ENCODE measurements at places on chromosomes 1 and 21.

DNA sequence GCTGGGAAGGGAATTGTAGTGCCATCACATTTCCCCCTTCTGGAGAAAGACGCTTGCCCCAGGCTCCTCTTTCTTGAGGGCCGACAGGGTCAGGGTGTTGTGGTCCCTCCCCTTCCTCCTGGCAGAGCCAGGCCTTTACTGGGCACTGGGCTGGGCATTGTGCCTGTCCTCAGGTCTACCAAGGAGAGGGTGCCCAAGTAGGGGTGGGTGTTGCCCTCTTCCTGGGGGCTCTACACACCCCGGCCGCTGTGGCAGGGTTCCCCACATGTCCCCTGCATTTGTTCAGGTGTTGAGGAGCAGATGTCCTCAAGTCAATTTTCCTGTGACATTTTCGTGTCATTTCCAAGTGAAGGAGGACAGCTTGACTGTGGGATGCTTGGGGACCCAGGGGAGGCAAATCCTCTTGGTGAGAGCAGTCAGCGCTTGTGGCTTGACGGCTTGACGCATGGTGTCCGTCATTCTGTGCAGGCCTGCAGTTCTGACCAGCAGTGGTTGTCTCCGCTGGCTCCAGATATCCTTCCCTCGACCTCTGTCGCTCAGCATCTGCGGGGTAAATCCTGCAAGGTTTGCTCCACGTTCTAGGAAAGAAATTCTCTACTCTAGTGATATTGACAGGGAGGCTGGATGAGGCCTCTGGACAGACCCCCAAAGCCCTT is 181.9 kb upstream of the VAMP3 start:
- DNase-seq = no peak

DNA sequence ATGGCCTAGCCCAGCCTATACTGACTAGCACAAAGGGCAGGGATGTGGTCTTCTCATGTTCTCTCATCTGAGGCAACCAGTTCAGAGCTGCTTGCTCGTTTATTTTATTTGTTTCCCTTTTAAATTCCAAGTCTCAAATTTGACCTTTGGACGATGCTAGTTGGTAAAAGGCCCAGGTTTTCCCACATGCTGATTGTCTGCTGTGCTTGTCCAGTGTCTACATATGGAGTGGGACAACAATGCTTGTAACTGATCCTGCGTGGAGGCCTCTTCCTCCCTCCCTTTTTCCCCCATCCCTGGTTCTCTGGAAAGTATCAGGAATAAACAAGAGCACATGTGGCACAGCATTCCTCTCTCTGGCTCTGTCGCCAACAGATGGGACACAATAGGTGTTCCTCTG is 34.0 kb upstream of the BEND5 start:
- DNase-seq = no peak

DNA sequence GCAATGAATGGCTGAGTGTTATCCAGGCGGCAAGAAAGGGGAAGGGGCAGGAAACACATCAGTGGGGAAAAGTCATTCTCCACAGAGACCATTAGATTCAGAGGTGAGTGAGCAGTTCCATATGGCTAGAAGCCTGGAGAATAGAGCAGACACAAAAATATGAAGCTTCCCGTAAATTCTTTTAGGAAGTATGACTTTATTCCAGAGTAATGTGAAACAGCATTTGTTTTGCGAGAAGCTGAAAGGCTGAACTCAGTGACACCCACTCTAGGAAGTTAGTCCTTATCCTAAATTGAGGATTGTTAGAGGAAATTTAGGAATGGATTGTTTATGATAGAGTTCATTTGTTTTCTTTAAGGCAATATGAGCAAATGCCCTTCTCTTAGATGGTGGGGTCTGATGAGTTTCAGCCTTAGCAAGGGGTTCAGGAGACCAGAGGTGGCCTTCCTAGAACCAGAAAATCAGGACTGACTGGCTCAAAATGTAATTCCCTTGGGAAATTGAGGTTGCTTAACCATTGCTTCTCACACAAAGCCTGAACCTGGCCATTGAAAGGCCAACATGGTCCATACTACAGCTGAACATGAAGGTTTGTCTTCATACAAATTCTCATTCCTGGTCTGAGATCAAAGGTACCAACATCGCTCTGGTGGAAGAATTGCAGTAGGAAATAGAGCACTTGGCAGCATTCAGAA is 167.5 kb downstream of the TPR start:
- DNase-seq = no peak

DNA sequence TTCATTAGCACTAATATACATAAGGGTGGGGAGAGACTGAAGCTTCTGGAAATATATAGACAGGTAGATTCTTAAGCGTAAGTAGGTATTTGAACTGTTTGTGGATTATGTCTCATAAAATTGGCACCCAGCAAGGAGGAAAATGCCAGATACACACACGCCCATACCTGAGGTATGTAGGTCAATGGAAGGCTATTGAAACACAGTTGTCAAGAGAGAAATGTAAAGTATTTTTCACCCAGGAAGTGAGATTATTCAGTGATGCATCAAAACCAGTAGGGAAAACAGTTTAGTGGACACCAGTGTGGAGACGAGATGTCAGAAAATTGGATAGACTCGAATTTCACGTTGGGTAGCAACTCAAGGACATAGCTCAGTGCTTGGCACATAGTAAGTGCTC is 4.7 kb upstream of the RSPH1 start:
- DNase-seq = no peak

DNA sequence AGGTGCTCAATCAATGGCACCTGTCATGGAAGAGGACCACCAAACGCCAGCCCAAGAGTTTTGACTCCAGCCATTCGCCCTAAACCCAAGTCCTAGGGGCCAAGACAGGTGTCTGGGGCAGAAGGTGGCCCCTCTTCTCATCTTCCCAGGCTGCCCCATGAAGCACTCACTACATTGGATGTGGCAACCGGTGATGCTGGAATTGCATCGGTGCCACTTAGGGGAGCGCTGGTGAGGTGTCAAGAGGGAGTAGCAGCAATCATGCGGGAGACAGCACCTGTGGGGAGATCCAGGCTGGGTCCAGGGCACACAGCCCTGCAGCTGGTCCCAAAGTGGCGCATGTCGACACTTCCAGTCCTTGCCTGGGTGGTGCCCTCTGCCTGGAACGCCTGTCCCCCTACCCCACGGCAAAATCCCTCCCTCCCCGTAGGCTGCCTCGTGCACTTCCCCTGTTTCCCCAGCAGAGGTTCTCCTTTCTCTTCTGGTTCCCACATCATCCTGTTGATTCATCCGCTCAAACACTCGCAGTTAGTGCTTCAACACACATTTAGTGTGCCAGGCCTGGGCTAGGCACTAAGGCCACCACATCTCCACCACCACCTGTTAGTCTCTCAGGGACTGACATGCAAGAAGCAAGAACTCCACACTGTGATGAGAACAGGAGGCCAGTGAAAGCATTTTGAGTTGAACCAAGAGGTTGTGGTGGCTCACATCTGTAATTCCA is 18.5 kb downstream of the PLA2G2D start:
- no peak for DNase-seq

Measured in cortex of kidney (tissue), 1 donor.